NCI-H2081 treated with DMSO at 0.1 percent for 48 hours (cell line): ENCODE measurements at places on chromosomes 12 and 14.

DNA sequence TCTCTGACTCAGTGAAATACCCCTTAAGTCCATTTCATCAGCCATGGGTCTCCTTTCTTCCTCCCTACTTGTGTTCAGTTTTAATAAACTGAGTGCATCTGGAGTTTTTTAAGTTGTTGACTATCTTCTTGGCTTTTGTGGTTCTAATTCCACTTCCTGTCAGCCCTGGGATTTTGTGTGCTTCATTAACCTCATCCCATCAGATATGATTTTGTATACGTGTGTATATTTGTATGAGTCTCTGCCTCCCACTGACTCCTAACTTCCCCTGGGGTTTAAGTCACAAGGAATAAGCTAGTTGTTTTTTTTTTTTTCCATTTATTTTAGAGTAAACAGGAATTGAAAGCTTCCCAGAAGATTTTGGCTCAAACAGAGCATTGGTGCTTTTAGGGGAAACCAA lies 62.7 kb downstream of the TTLL5 start:
- DNase-seq, result no peak

DNA sequence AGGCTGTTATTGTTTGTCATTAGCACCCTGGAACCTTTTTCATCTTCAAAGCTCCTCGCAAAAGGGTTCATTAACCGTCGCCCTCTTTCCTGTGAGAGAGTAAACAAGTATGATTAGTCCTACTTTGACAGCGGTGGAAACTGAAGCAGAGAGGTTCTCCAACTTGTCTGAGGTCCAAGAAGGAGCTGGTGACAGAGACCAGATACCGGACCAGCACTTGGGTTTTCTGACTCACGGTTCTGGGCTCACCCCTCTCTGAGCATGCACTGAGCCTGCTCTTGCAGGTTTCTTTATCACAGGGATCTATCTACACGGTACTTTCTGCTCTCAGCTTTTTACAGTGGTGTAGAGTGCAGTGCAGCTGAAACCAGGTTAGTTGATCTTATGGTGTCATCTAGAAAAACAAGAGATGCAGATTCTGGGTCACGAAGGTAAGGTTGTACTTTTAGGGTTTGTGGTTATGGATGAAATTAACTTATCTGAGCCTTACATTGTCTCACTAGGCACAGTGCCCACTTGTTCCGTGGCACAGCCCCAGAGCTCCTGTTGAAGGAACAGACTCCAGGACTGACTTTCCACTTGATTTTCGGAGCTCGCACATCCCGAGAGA lies 62.1 kb downstream of the PPP2R5C start:
- DNase-seq, result no peak

- no peak for DNase-seq
These were observed 152.7 kb upstream of the EEA1 start for GRCh38 chr12:93081810-93082165.

DNA sequence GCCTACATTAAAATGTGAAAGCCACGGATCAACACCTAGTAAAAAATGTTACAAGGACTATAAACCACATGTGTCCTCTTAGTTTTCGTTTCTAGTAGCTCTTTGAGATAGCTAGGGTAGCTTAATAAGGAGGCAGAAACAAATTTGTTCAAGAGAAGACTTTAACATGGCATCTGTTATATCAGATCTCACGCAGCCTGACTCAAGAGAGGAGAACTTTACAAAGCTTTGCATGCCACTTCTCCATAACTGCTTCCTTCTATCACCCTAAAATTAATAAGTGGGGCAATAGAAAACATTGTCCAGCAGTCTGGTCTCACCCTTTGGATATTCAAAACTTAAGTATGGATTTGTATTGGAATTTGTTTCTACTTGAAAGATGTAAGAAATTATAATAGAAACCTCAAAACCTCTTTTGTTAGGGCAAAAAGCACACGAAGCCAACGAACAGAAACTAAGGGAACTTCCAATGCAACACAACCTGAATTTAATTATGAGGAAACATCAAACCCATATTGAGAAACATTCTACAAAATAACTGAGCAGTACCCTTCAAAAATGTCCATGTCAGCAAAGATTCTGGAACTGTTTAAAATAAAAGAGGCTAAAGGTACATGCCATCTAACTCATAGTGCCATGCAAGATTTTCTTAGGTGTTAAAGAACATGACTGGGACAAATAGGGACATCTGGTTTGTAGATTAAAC lies 194.8 kb downstream of the LRIG3 start:
- DNase-seq, result no peak

DNA sequence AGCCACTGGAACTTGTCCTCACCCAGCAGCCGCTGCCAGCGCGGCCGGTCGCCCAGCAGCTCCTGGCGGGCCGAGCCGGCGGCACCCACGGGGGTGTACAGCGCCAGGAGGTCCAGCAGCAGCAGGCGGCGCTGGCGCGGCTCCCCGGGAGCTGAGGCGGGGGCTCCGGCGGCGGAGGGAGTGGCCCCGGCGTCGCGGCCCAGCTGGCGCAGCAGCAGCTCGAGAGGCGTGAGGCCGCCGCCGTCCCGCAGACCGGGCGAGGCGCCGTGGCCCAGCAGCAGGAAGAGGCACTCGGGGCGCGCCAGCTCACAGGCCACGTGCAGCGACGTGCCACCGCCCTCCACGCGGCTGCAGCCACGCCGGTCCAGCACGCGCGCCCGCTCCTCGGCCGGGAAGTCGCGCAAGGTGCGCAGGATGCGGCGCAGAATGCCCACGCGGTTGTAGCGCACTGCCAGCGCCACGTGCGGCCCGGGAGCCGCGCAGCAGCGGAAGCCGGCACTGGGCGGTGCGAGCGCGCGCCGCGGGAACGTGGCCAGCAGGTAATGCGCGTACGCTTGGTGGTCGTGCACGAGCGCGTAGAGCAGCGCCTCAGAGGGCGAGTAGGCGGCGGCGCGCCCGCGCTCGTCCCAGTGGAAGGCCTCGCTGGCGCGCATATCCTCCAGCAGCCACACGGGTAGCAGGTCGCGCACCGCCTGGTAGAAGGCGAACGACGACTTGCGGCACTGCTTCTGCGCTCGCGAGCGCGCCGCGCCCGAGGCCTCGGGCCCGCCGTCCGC lies 2.3 kb downstream of the ANKRD9 start:
- DNase-seq, result no peak

GRCh38 chr14:28599605-28600004 lies 167.0 kb upstream of the FOXG1 start:
- no peak for DNase-seq

GRCh38 chr14:102194856-102195255 lies 55.2 kb downstream of the WDR20 start:
- no peak for DNase-seq

- DNase-seq, result no peak
These were observed 2.9 kb downstream of the NUDT4 start for GRCh38 chr12:93380480-93381121.

DNA sequence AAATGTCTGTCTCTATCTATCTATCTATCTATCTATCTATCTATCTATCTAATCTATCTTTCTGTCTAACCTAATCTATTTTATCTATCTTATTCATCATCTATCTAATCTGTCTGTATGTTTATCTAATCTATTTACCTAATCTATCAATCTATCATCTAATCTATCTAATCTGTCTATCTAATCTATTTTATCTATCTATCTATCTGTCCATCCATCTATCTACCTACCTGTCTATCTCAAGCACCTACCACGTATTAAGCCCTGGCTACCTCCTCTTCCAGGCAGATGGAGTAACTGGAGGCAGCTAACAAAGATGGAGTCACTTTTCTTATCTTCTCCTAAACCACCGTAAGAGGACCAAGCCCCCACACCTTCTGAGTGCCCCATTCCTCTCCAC lies 5.8 kb downstream of the CD4 start:
- no peak for DNase-seq

- no peak for DNase-seq
These were observed 2.2 kb downstream of the IRF2BPL start for GRCh38 chr14:77026166-77026929.

GRCh38 chr12:117212563-117213190 lies 22.4 kb upstream of the FBXO21 start:
- no peak for DNase-seq

DNA sequence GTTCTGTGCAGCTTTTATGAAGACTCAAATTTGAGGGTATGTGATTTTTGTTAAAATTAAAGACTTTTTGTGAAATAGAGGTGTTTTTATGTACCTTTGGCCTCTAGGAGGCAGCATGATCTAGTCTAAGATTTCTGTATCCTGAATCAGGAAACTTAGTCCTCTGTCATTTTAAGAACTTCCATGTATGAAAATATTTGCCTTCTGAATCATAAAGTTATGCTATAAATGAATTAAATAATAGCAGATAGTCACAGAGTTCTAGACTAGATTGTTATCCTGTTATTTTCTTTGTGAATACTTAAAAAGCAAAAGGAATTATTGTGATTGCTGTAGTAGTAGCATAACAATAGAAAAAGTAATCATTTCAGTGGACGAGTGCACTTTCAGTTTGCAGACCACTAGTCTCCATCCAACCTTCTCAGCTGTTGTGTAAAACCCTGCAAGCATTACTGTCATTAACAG lies 56.3 kb downstream of the FGD4 start:
- DNase-seq, result peak; percentile 23

DNA sequence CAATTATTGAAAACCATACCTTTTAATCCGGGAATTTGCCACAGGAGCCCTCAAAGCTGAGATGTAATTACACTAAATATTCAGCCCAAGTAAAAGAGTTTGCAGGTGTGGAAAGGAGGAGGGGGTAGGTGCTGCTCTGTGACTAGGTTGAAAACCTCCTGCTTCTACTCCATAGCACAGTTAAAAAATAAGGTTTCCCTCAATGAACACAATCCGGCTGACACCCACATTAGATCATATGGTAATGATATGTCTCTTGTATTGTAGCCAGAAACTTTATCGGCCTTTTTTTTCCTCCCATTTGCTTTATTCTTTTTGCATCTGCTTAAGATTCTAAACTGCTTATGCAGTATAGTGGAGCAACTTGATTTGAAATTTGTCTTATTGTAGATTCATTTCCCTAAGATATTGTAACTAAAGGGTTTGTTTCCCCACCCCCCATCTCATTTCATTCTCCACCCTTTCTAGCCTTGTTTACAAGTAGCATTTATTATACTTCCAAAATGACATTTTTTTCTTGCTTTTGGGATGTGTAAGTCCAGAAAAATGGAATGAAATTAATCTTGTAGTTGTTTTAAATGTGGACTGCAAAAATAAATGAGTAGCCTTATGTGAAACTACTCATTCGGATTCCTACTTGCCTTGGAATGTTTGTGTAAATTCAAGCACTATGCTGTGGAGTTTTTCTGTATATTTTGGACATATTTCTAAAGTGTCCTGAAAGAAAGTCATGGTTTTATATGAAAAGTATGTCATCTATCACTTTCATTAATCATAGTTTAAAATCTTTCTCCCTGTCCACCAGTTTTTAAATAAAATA lies at the start of gene DCN:
Gene DCN (minus strand): TSS at position 182 of the 820 bp plus-strand sequence. CDS start 4,265 bp downstream, outside the sequence.
- no peak for DNase-seq

- no peak for DNase-seq
These were observed 48.6 kb downstream of the ISCA2 start for GRCh38 chr14:74542056-74542685.

GRCh38 chr12:65306366-65307168 lies 28.1 kb downstream of the MSRB3 start:
- no peak for DNase-seq

DNA sequence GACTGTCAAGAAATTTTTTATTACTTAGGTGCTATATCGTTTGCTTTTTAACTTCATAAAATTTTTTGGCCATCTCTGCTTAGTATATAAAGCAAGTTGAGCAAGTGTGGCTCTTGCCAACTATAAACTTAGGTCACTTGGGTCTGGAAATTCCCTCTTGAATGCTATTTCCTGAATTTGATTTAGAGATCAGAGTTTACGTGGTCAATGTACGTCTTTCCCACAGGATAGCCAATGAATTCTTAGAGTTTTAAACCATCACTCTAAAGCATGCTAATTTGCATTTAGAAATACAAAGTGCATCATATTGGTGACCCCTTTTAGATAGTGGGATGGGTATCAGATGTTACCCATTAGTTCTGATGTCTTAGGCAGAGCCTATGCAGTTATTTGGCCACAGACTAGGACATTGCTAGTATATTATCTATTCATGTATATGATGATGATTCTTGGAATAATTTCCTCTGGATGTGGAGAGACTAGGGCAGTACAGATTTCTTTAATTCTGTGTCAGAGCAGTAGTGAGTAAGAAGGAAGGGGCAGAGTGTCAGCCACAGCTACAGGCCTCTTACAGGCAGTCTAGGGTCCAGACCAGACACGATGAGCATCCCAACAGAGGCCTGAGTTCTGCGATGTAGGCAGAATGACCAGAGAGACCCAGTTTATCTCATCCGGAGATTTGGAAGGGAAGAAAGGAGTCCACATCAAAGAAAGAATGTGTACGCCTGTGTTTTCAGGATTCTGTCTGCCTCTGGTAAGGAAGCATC lies 30.3 kb downstream of the SCN8A start:
- no peak for DNase-seq

DNA sequence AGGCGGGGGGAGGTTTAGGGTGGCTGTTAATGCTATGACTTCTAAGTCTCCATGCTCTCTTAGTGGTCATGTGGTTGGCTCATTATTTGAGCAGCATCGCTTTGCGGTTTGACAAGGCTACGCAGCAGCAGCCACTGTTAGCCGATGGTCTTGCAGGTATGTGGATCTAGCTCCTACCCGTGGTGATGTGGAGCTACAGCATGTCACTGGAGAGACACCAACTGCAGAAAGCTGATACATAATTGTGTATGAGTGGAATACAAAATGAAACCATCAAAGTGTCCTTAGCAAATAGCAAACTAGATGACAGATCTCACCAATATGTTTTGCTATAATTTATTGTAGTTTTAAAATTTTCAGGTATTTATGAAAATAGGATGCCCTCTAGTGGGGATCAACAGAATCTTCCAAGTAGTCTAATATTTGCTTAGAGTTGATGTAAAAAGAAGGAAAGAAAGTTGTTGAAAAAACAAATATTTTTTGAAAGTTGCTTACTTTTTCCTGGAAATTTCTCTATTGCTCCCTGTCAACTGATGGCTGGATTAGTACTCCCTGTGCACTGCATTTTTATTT lies 94.9 kb downstream of the NAV3 start:
- peak; percentile 65 for DNase-seq

- DNase-seq, result no peak
These were observed 11.8 kb downstream of the NACA start for GRCh38 chr12:56713345-56713744.

DNA sequence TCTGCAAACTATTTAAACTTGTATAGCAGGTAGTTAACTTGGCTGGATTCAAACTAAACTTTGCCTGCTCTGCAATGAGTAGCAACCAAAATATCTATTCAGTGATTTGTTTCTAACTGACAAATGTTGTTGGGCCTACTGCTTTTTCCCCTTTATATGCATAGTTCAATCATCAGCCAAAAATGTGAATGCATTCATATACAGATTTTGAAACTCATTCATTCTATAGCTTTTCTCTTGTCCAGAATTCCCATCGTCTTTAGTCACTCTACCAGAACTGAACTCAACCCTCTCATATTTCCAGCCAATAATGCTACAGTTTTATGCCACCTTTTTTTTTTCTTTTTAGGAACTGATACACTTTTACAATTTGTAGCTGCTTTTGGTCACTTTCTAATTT lies 599.8 kb downstream of the RPL10L start:
- DNase-seq, result no peak

DNA sequence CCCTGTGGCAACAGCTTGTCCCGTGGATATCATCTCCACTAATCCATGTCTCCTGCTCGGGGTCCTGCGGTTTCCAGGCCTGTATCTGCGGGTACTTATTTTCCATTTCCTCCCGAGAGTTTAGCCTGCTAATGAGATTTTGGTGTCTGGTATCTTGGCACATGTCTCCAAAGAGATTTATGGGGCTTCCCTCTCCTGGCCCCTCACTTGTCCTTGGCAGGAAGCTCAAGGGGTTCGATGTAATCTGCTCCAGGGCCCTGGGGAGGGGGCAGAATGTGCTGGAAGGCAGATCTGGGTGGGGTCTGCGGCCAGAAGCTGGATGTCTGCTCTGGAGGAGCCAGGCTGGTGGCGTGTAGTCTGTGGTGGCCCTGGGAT lies 85.7 kb downstream of the KIF26A start:
- DNase-seq, result no peak

GRCh38 chr14:44897845-44898151 lies 63.9 kb downstream of the KLHL28 start:
- DNase-seq, result no peak
